ENCODE measurements at places on chromosomes 12 and 14.

DNA sequence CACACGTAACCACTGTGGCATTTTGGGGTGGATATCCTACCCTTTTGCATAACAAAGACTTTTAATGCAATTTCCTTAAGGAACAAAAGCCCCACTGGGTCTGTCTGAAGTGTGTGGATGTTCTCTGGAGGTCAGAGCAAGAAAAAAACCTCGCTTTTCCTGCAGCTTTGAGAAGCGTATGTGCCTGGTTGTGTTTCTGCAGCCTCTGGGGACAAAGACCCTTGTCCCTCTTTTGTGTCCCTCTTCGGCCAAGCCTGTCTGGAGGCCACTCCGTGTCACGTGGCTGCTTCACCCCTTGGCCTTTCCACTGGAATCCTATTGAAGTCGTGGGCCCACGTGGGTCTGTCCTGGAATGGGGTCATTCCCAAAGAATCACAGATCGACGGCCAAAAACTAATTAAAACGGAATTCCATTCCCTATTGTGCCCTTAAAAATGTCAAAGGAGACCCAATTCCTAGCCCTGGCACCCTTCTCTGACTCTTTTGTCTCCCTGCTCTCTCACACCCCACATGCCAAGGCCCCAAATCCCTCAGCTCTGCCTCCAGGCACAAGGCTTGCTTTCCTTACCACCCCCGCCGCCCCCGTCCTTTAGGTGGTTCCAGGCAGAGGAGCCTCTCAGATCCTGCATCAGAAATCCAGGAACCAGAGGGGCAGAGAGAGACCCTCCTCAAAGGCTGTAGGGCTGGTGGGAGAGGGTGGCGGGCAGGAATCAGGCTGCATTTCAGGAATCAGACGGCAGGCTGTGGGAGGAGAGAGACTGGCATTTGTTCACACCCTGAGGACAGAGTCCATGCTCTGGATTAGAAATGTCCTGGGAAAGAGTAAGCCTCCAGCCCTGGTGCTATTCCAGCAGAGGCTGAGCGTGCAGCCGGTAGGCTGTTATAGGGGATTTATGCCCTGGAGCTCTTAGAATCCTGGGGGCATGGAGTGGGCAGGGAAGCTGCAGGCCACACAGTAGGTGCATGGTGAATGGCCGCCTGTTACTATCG, 12.6 kb upstream of the CYP46A1 start:
- no peak for DNase-seq

DNA sequence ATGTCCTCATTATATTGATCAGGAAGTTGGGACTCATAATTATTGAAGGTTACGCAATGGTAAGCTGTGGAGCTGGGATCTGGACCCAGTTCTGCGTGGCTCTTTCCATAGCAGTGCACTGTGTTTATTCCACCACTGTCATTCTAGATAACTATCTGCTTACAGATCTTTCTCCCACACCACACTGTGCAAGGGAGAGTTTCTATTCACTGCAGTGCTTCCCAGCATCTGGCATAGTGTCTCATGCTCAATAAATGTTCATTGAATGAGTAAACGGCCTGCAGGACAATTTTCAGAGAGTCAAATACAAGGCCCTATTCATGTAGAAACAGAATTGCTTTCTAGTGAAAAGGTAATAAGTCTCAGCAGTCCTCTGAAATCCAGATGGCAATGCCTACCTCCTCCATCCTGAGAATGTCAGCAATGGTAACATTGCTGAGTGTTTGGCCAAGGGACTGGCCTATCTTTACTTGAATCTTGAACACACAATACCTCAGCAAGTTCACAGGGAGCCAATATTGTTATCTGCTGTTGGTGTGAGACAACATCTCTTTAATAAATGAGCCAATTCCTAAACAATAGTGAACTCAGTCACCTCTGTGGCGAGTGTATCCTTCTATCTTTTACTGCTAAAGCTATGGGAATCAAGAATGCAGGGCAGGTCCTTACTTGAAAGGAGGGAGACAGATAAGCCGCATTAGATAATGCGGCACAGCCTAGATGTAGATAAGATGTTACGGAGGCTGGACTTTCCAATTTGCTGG, 332.4 kb upstream of the PRICKLE1 start:
- DNase-seq = no peak

- DNase-seq = no peak
These were observed 20.8 kb downstream of the SH2B3 start for GRCh38 chr12:111426344-111427185.

DNA sequence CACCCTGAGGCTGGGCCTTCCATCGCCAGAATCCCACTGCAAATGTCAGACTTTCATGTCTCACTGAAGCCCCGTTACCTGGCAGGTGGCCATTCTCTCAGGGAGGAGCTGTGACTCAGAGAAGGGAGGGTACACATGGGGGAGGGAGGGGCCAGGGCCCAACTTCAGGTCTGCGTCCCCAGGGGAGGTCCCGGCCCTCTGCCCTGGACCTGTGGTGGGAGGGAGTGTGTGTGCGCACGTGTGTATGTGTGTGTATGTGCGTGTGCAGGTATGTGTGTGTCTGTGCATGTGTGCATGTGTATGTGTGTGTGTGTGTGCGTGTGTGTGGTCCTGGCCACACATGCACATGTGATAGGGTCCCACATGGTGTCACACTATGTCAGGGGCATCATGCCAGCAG, 50.9 kb downstream of the MVK start:
- DNase-seq = no peak

GRCh38 chr12:113994051-113994450, 27.9 kb upstream of the RBM19 start:
- DNase-seq = no peak

Data from hematopoietic multipotent progenitor cell treated with erythropoietin and hydrocortisone succinate and interleukin-3 and kit ligand, for 6 days (in vitro differentiated cells).